ENCODE measurements at places on chromosomes 4 and X. TPM values are rescaled to one million over a fixed set of nuclear protein-coding genes. Genes with fewer than 3 reads are reported as not detected.

Gene SPANXN2
- polyA plus RNA-seq, result not detected

DNA sequence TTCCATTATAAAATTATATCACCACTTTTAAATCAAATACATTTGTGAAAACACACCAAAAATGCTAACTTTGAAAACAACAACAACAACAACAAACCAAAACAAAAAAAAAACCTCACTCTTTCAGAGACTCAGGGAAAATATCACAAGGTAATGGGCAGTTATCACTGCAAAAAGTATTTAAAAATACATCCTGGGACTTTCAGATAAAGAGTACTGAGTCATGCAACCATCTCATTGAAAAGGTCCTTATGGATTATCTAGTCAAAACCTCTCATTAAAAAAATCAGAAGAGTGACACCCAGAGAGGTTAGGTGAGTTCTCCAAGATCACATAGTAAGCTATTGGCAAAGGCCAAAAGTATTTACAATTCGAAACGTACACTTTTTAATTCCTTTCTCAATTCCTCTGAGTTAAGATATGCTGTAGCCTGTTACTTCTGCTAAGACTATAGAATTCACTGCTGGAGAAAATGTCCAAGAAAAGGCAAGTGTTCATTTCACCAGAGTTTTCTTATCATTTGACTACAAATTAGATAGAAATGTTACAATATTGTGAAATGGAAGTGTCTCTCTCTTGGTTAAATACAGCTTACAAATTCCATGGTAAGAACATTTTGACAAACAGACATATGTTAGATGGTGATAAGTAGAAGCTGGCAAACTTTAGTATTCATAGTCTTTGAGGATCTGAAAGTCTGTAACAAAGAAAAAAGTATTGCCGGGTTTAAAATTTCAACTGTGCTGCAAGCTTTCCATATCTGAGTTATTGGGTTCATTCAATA lies 9.3 kb downstream of the STX18 start:
- DNase-seq, result no peak

- no peak for DNase-seq
Observed at GRCh38 chrX:137742846-137743245, 176.9 kb downstream of the ZIC3 start.

DNA sequence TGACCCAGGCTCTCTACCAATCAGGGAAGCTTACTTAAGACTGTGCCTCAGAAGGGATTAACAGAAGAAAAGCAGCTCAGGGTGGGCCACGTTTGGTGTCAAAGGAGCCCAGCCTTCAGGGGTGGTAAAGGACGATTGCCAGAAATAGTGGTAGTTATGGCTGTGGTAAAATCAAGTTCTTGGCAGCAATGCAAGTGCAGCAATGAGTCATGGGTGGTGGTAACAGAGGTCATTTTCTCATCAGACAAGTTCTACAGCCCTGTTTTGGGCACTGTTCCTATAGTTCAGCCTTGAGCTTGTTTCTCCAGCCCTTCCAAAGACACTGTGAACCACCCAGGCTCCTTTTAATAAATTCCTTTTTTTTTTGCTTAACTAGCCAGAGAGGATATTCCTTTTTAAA lies 120.3 kb downstream of the EFHC2 start:
- no peak for DNase-seq

All from aorta (tissue), 5 donors.